ENCODE measurements at places on chromosomes 12 and 14. TPM values are rescaled to one million over a fixed set of nuclear protein-coding genes. Genes with fewer than 3 reads are reported as not detected.

Gene KRT5
- not detected for polyA plus RNA-seq

Gene STAC3
- 1.5 TPM for polyA plus RNA-seq

- no peak for DNase-seq
- no peaks in the 10 kb centered on the region for H3K4me1 ChIP-seq
- no peaks in the 10 kb centered on the region for H3K27me3 ChIP-seq
- no peak overlapping the region for H3K27ac ChIP-seq
- no peaks in the 10 kb centered on the region for H3K36me3 ChIP-seq
Observed at GRCh38 chr14:105070760-105071137, 5.5 kb upstream of the GPR132 start.

- no peaks in the 10 kb centered on the region for H3K36me3 ChIP-seq
- no peaks in the 10 kb centered on the region for H3K27me3 ChIP-seq
- no peaks in the 10 kb centered on the region for H3K4me1 ChIP-seq
- H3K27ac ChIP-seq: no peak overlapping the region
- no peak for DNase-seq
Observed at GRCh38 chr12:10454531-10454930, 1.4 kb upstream of the KLRC1 start.

DNA sequence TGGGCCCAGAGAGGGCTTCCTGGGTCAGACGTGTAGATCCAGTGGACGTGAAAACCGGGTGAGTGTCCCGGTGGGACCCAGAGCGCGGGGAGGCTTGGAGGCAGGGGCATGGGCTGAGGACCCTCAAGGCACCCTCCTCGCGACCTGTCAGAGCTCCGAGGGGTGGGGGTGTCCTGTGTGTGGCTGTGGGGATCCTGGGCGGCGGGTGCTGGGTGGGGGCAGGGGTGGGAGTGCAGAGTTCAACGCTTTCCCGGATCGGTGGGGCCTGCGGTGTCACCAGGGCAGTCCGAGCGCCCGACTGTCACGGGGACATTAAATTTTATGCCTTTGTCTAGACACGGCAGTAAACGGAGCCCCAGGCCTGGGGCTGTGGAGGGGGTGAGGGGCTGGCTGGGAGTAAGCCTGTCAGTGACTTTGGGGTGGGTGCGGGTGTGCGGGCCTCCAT lies 1.0 kb downstream of the TMEM121 start:
- H3K36me3 ChIP-seq: no peaks in the 10 kb centered on the region
- no peak overlapping the region for H3K27ac ChIP-seq
- peaks cover 15% of the 10 kb centered on the region for H3K4me1 ChIP-seq
- H3K4me3 ChIP-seq: peak overlapping the region; percentile 46

All from kidney (tissue), 22 donors.